NCI-H1694 treated with DMSO at 0.1 percent for 48 hours (cell line): ENCODE measurements at places on chromosomes 7 and 10.

- no peak for DNase-seq
Measured at GRCh38 chr10:74898201-74898976, 72.0 kb downstream of the KAT6B start.

GRCh38 chr7:100641463-100641859 is at the start of gene TFR2:
Gene TFR2, minus strand, starts transcription at chr7:100641552. Its CDS starts 43 bp downstream, at chr7:100641509.
- no peak for DNase-seq

DNA sequence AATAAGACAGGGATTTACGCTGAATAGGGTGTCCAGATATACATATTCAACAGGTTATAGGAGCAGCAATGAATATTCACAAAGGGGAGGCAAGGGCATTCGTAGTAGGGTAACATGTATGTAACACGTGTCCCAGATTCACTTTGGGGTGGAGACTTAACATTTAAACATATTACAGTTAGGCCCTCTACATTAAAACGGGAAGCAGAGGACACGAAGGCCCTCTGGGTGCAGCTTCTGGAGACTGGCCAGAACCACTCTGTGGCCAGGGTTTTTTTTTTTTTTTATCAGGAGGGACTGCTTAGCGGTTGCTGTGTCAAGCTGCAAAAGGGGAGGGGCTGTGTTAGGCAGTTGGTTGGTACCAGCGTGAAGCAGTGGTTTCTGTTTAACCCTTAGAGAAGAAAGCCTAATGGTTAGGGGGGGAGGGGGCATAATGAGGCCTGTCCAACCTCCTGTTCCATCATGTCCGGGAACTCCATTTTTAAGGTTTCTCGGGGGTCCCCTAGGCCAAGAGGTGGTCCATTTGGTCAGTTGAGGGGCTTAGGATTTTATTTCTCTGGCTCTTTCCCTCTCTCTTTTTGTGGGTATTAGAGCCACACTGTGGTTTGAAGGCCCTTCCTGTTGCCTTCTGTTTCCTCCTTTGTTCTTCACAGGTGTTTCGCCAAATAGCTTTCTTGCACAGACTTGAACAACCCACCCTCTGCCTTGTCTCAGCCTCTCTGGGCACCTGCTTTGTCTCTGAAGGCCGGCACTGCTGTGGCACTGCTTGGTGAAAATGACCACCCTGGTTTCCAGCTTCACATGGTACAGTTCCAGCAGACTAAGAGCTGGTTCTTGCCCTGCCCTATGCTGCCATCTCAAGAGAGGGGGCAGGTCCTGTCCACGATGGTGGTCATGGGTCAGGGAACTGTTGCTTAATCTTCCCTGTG is 26.4 kb downstream of the PRF1 start:
- no peak for DNase-seq

GRCh38 chr7:11491811-11492210 is 340.2 kb downstream of the THSD7A start:
- no peak for DNase-seq

GRCh38 chr7:80346704-80347103 is 165.2 kb downstream of the GNAT3 start:
- no peak for DNase-seq

DNA sequence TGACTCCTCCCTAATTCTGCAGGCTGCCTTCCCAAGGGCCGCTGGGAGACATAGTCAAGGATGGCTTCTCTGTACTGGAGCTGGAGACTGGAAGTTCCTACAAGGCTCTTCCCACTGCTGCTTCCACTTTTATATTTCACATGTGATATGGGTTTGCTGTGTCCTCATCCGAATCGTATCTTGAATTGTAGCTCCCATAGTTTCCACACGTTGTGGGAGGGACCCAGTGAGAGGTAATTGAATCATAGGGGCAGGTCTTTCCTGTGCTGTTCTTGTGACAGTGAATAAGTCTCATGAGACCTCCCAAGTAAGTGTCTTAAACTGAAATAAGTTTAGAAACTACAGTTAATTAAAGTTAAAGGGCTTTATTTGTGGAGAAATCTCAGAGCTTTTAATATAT is 47.0 kb upstream of the BICC1 start:
- no peak for DNase-seq

- no peak for DNase-seq
Measured at GRCh38 chr7:115269486-115269885, 347.6 kb downstream of the MDFIC start.

GRCh38 chr7:77731716-77732115 is 35.5 kb downstream of the RSBN1L start:
- DNase-seq, result no peak

- no peak for DNase-seq
Measured at GRCh38 chr10:27330074-27330473, 89.5 kb upstream of the ACBD5 start.

GRCh38 chr7:27169658-27170425 is 4.3 kb downstream of the HOXA10 start:
- DNase-seq, result peak; percentile 51

DNA sequence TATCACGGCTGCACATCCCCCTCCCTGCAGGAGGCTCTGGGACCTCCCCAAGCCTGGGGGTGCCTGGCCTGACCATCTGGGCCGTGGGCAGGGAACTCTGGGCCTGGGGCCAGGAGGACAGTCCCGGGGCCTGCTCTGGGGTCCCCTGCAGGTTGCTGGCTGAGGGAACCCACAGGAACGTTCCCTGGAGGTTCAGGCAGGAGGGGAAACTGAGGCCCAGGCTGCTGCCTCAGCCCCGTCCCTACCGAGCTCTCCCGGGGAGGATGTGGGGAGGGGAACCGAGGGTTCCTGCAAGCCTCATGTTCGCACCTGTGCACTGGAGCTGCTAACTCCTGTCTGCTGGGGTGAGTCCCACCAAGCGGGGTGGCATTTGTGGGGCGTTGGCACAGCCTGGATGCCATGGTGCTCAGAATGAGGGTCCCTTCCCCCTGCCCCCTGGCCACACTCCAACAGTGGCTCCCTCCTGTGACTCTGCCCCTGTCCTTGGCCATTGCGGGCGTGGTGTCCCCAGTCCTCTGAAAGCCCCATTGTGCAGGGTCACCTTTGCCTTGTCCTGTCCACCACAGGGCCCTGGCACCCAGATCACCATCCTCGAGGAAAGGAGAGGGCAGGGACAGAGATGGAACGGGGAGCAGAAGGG is 9.4 kb downstream of the ELFN1 start:
- DNase-seq, result no peak

GRCh38 chr7:16655394-16655793 is 9.4 kb downstream of the BZW2 start:
- DNase-seq, result no peak

DNA sequence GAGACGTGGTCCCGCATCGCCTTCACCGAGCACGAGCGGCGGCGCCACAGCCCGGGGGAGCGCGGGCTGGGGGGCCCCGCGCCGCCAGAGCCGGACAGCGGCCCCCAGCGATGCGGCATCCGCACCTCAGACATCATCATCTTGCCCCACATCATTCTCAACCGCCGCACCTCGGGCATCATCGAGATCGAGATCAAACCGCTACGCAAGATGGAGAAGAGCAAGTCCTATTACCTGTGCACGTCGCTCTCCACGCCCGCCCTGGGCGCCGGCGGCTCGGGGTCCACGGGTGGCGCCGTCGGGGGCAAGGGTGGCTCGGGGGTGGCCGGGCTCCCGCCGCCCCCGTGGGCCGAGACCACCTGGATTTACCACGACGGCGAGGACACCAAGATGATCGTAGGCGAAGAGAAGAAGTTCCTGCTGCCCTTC is 737 bp downstream of the CNNM2 start:
- no peak for DNase-seq

- DNase-seq, result no peak
Measured at GRCh38 chr10:30417301-30417700, 16.7 kb upstream of the MAP3K8 start.

DNA sequence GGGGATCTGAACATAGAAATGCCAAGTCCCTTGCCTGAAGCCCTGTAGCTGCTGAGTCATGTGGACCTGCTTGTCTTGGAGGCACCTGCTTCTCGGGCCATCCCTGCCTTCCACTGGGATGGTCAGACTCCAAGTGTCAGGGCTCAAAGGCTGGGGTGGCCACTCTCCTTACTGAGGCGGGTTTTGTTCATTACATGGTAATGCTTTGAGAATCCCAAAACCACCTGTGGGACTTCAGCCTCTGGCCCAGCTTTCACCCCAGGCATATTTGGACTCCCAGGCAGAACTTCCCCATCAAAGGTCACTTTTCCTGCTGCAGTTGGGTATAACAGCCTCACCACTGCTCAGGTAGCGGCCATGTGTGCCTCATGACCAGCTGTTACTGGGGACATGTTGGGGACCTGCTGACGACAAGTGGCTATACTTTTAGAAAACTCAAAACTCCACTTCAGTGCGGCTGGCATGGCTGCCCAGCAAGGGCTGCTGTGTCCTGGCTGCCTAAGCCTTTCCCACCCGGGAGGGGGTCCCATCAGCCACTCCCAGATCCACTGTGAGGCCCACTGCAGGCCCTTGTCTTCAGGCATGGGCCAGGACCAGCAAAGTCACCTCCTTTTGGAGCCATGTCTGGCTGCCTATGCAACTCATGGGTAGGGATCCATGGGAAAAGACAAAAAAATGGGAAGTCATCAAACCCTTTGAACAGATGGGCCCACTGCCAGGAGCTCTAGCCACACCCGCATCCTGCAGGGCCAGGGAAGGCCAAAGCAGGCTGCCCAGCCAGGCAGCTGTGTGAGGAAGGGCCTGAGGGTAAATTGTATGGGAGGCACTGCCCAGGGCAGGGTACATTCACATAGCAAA is 96.7 kb downstream of the ARHGAP22 start:
- no peak for DNase-seq

DNA sequence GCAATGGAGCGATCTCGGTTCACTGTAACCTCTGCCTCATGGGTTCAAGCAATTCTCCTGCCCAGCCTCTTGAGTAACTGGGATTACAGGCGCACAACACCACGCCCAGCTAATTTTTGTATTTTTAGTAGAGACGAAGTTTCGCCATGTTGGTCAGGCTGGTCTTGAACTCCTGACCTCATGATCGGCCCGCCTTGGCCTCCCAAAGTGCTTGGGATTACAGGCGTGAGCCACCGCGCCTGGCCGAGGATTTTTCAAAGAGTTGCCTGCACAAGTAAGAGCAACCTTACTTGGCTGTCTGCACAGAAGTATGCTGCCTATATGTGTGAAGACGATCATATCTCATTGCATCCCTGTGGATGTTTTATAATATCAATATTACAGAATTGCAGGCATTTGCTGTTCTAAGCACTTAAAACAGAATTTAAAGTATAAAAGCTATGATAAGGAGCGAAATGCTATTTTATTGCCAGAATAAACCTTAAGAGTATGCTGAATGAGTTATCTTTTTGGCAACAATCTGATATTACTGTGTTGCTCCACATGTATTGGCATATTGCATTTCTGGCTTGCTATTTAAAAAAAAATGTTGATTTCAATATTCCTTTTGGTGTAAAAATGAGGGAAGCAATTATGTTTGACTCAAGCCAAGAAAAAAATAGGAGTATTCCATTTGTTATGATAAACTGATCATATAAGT is 379.4 kb upstream of the SEMA3D start:
- no peak for DNase-seq

- DNase-seq, result no peak
Measured at GRCh38 chr10:57300718-57301117, 939.7 kb upstream of the ZWINT start.

DNA sequence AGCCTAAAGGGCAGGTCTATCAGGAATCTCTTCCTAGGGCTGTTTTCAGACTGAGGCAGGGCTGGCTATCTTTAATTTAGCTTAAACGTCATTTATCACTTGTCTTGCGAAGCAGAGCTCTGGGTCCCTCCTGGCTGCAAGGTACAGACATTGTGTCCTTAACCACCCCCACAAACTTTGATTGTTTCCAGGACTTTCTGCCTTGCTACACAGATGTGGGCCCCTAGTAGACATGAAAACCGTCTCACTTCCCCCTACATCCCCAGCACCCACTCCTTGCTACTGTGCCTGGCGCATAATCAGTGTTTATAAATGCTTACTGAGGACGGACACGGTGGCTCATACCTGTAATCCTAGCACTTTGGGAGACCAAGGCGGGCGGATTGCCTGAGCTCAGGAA is 54.5 kb downstream of the PIP4K2A start:
- DNase-seq, result no peak

DNA sequence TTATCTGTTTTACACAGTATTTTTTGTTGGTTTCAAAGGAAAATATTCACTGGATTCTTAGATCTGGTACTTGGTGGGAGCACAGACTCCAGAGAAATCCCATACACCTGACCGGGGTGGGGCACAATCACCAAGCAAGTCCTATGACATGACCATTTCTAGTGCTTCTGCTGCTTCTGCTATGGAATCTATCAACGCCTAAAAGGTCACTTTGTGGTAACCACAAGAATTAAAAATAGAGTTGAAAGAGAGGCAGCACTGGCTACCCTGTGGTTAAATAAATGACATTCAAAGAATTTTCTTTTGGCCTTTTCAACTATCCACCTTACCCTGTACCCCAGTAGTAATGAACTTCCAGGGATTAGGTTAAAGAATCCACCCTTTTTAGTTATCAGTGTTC is 329.9 kb upstream of the VWC2 start:
- DNase-seq, result no peak

GRCh38 chr7:148084138-148084537 is 506.4 kb upstream of the C7orf33 start:
- peak; percentile 83 for DNase-seq
